ENCODE measurements at places on chromosomes 3 and 15.

DNA sequence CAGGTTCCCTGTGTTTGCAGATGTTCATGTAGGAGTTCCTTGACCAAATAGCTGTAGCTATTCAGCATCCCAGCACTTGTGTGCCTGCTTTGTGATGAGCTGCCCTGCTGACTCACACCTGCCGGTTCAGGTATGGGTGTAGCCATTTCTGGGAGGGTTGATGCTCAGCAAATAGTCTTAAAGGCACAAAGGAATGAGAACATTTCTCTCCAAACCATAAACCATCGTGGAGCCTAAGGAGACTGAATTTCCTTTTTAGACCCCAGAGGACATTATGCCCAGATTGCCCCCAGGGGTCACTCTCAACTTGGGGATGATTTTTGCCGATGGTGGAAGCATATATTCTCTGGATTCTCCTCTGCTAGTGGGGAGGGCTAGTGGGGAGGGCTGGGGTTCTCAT lies 80.6 kb downstream of the ADAMTSL3 start:
- no peak for DNase-seq

GRCh38 chr3:110871869-110872268 lies 199.7 kb upstream of the NECTIN3 start:
- no peak for DNase-seq

DNA sequence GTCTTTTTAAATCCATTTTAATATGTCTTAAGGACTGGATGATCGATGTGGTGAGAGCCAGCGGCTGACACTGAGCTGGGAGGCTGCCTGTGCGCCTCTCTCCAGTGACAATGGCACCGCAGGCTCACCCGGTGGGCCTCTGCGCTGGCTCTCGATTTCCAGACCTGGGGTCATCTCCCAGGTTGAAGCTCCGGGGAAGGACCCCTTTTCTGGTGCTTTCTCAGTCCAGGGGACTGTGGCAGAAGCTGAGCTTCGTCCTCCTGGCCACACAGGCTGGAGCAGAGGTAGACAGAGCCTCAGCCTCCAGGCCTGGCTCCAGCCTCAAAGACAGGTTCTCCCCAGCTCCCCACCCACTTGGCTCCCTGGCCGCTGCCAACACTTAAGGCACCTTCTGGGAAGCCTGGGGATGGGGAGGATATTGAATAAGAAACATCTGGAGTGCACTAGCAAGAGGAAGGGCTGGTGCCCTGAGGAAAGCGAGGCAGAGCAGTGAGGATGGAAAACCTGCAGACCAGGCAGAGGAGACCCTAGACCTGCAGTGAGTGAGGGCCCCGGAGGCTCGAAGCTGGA lies 154.2 kb upstream of the SMAD3 start:
- no peak for DNase-seq

GRCh38 chr3:171126478-171127209 lies 100.1 kb upstream of the SLC2A2 start:
- no peak for DNase-seq

DNA sequence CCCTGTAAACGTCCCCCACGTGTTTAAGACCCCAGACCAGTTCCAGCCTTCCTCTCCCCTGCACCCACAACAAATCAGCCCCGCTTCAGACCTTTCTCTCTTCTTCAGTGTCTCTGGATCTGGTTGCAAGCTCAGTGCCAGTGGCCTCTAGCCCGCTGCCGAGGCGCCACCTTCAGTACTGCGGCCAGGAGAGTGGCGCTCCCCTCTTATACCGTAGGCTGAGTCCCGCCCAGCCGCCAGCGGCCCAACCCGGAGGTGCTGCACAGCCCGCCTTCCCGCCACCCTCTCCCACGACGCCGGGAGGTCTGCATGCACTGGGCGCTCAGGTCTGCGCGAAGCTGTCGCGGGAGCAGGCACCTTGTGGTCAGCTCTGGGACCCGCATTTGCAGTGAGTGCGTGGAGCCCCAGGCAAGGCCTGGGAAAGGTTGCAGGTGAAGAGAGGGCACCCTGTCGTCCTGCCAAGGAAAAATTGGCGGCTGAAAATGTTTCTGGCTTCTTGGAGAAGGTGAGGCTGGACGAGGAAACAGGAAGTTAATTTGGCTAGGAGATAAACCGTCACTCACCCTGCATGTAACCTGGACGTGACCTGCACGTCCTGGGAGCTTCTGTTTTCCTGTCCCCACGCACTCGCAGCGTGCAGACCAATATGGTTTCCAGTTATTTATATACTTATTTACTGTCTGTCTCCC lies at the start of gene C2CD4B:
TSS of gene C2CD4B (minus strand) at position 182 of the 689 bp plus-strand sequence. CDS start 301 bp downstream, outside the sequence.
- DNase-seq: no peak

DNA sequence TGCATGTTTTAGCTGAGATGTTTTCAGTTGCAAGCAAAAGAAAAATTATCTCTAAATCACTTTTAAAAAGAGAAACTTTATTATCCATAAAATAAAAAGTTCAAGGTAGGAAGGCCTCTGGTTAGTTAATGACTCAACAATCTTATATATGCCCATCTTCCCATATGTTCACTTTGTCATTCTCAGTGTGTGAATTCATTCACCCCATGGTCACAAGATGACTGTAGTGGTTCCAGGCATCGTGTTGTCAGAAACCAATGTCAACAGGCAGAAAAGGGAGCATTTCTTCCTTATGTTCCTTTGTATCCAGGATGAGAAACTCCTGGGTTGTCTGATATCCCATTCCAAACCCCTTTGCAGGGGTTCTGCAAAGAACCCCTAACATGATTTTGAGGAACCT lies 119.9 kb upstream of the RAP2B start:
- no peak for DNase-seq

GRCh38 chr3:120764206-120764605 lies 21.7 kb downstream of the GTF2E1 start:
- no peak for DNase-seq

DNA sequence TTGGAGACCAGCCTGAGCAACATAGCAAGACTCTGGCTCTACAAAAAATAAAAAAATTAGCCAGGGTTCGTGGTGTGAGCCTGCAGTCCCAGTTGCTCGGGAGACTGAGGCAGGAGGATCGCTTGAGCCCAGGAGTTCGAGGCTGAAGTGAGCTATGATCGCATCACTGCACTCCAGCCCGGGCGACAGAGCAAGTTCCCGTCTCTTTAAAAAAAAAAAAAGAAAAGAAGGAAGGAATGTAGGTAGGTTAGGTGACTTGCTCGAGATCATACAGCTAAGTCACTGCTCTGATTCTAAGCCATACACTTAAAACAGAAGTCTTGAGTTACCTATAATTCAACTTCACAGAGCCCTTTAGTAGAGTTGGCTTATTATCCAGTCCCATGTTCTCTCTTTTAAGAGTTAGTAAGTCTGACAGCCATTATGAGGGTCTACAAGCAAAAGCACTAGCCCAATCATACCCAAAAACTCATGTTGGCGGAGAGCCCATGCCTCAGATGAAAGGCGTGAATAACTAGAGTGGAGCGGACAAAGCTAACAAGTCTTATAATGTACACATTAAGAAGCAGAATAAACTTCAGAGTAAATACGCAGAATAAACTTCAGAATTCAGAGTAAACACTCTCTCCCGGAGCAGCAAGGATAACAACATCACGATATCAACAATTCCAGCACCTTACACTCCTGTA lies 768 bp downstream of the AAGAB start:
- DNase-seq: peak; percentile 4

GRCh38 chr3:128170866-128171516 lies 17.7 kb downstream of the EEFSEC start:
- no peak for DNase-seq

DNA sequence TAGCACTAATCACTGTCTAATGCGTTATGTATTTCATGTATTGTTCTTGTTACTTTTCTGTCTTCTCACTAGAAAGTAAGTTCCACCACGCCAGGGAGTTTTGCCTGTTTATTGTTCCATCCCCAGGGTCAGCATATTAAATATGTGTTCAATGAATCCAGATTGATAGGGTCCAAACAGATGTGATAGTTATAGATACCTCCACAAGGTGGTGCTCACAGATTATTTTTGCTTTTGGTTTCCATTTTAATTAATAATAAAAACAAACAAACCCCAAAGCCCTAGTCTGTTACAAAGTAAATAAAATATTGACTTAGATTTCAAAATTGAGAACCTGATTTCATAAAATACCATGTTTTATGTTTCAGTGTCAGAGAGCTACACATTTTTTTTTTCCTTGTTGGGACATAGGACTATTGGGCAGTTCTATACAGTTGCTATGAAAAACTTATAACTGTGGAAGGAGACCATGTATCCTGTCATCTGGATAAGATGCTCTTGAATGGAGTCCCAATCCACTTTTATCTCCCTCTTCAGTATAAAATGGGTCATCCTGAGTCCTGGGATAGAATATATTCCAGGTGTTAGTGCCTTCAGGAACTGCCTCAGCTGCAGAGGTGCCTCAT lies 12.4 kb downstream of the OTOL1 start:
- DNase-seq: no peak

- no peak for DNase-seq
These were observed 17.2 kb downstream of the KLHL25 start for GRCh38 chr15:85777250-85778106.

- DNase-seq: no peak
These were observed 14.4 kb upstream of the NOX5 start for GRCh38 chr15:69000091-69000490.
